ENCODE measurements at places on chromosomes 4 and X. TPM values are rescaled to one million over a fixed set of nuclear protein-coding genes. Genes with fewer than 3 reads are reported as not detected.

The AMTN gene
- total RNA-seq = not detected

The FAM9B gene
- not detected for total RNA-seq

GRCh38 chr4:47309165-47309564 is 154.3 kb downstream of the COMMD8 start:
- DNase-seq = no peak

GRCh38 chr4:110633358-110634341 is 10.8 kb upstream of the PITX2 start:
- DNase-seq = no peak

DNA sequence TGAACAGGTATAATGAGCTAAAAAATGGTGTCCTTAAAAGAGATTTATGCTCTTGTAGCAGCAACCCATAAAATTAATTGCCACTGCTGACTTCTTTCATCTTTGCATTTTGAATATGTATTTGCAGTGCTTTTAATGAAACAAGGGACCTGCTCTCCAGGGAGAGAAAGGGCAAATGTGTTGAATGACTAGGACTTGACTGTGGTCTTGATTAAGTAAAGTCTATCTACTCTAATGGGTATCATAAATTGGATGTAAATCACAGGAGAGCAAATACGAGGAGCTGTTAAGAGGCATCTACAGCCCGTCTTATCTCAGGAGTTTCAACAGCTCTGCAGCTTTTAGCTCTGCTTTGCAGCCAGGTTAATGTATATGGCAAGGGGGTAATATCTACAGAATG is 216.4 kb downstream of the PALLD start:
- DNase-seq = no peak

The BEND2 gene
- not detected for total RNA-seq

The SCML1 gene
- 0.42 TPM for total RNA-seq

The EBP gene
- 359 TPM for total RNA-seq

The CNKSR2 gene
- total RNA-seq = 6.3 TPM

The PIM2 gene
- total RNA-seq = 252 TPM

The FOXR2 gene
- total RNA-seq = not detected

Measured in activated CD8-positive, alpha-beta memory T cell treated with anti-CD3 and anti-CD28 coated beads, Interleukin-2, amount 10 ng/mL, durations not matched to agents 7 days and 5 days (primary cell).